ENCODE measurements at places on chromosomes 16 and 17. TPM values are rescaled to one million over a fixed set of nuclear protein-coding genes. Genes with fewer than 3 reads are reported as not detected.

GRCh38 chr16:10949424-10949970, 5.1 kb downstream of the CLEC16A start:
- no peak for DNase-seq

DNA sequence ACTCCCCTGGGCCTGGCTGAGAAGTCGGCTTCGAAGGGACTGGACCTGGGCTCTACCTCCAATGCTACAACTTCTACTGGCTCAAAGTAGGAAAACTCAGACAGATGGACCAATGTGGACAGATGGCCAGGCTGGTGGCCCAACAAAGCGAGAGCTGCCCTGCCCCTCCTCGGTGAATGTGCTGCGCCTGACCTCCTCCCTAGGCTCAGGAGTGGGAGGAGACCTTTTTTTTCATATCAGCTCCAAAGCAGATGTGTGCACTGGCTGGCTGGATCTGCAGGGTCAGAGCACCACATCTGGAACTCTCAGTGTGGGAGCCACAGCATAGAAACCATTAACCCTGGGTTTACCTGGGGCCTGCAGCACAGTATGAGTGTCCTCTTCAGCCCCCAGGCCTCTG, 20.8 kb downstream of the ATP6V0D1 start:
- DNase-seq, result no peak

DNA sequence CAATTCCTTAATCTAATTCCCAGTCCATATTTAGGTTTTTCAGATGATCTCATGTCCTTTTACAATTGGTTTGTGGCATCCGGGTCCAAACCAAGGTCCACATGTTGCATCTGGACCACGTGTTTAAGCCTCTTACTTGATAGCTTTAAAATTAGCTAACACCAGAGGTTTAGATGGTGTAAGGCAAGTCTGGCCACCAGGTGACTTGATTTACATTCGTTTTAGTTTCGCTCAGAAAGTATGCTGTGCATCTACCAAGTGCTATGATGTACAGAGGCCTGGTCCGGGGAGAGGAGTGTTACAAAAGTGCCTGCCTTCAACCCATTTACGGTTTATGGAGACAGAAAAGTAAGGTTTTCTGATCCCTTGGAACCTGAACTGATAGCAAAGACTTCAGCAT, 878 bp upstream of the DNAJA2 start:
- no peak for DNase-seq

- DNase-seq, result no peak
Observed at GRCh38 chr17:45895969-45896785, 1.8 kb downstream of the MAPT start.

DNA sequence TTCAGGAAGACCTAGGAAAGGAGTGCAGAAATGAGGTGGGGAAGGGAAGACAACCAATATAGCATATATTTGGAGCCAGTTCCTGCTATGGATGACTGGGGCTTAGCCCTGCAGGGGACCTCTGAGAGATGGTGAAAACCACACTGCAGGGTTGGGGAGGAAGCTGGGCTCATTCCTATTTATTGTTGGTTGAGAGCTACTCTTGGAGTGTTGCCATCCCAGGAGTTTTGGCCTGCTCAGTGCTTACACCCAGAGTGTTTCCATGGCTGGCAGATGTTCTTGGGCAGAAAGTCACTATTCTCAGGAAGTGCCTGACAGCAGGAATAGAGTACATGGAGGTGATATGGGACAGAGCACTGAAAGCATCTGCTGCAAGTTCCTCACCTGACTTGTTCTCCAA, 145.8 kb downstream of the SPACA3 start:
- DNase-seq, result no peak

DNA sequence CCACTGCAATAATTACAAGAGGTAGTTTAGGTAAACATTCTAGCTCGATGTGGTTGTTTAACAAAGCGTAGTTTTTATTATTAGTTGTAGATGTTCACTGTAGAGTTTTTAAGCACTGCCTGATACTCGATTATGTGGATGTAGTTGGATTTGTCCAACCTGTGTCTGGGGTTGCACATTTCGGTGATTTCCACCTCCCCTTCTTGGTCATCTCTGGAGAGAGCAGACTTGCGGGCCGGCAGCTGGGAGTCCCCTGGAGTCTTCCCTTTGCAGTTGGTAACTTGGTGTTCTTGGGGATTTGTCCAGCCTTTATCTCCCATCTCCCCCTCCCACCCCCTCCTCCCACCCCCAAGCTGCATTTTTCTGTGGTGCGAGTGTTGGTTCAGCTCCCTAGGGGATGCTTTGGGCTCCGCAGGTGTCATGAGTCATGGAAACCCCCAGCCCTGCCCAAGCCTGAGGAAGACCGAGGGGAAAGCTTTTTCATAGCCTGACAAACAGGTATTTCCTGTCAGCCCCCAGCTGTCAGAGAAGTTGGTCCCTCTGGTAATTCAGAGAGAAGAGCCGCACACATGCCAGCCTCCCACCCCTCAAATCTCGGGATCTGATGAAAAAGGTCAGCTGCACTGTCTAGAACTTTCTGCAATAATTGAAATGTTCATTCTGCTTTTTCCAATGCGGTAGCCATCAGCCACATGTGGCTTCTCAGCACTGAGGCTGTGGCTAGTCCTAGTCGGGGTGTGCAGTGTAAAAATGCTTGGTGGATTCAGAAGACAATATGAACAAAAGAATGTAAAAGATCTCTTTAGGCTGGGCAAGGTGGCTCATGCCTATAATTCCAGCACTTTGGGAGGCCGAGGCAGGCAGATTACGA, 50.3 kb downstream of the KSR1 start:
- no peak for DNase-seq

GRCh38 chr16:83539736-83540490, 267.9 kb upstream of the HSBP1 start:
- DNase-seq, result no peak

- no peak for DNase-seq
Observed at GRCh38 chr17:82967268-82968032, 112.0 kb upstream of the METRNL start.

DNA sequence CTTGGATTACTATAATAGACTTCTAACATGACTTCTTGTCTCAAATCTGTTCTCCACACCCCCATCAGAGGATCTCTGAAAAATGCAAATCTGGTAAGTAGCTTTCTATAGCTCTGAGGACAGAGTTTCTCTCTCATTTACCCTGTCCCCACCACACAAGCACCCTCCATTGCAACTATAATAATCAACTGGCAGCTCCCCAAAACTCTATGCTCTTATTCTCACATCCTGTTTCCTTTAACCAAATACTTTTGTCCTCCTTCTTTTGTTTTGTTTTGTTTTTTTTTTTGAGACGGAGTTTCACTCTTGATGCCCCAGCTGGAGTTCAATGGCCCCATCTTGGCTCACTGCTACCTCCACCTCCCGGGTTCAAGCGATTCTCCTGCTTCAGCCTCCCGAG, 73.4 kb downstream of the HELZ start:
- no peak for DNase-seq

GRCh38 chr16:81896902-81897301, 114.4 kb downstream of the SDR42E1 start:
- DNase-seq, result no peak

DNA sequence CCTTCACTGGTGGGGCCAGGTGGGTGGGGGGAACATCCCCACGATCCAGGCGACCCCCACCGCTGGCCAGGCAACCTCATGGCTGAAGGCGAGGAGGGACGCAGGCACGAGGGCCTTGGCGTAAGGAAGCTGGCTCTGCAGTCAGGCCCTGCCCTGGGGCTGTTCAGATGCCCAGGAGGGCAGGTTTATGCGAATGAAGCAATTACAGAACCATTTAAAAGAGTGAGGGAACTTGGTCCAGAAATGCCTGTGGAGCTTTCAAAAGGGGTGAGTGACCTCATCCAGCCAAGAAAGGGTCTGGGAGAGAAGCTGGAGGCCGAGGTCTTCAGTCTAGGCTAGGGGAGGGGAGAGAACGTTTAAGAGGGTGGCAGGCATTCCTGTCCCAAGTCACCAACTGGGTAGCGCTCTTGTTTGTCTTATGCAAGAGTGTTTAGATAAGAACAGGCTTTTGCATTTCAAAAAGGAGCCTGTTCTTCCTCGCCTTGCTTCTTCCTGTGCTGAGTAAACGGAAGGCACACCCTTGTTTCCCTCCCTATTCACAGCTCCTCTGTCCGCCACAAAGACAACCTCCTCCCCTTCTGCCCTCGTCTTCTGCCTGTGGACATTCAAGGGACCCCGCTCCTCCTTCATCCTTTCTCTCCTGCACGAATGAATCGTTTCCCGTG, 183.5 kb upstream of the SDK2 start:
- DNase-seq, result no peak

DNA sequence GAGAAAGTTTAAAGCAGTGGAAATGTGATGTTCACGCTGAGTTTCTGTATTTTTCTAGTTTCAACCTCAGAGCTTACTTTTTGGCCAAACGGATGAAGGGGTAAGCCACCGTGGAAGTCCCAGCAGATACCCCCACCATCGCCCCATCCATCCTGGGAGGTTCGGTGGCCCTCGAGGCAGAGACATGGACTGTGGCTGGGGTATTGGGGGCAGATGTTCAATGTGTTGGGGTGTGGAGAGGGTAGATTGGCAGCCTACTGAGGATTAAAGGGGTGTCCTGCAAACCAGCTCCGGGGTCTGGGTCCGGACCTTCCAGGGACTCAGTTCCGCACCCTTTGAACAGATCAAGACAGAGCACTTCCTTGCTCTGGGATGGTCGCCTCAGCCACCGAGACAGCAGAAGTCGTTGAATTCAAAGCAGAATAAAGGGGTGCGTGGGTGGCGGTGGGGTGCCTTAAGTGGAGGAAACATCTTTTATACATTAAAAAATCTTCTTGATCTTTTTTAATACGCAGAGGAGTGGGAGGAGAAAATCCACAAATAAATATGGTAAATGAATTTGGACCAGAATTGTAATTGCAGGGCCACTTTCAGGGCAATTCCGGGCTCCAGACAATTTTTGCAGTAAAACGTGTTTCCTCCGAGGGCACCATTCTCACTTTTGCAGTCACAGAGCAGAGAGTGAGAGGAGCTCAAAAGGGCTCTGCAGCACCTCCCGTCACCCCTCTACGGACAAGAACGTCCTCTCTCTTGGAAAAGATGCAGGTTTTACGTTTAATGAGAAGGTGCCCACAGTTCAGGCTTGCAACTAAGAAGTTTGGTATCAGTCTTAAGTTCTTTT, 8.2 kb upstream of the CBX8 start:
- DNase-seq, result no peak

DNA sequence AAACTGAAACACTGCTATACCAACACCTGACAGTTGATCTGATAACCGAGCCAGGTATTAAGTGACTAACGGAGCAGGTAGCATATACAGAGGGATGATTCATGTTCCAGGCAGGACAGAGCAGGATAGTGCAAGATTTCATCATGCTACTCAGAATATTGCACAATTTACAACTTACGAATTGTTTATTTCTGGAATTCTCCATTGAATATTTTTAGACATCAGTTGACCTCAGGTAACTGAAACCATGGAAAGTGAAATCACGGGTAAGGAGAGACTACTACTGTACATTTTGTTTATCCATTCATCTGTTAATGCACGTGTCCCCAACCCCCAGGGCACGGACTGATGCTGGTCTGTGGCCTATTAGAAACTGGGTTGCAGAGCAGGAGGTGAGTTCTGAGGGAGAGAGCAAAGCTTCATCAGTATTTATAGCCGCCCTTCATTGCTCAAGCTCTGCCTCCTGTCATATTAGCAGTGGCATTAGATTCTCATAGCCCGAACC, 14.5 kb upstream of the PPM1E start:
- DNase-seq, result no peak

- DNase-seq, result no peak
Observed at GRCh38 chr16:79182616-79183015, 417.9 kb downstream of the MAF start.

DNA sequence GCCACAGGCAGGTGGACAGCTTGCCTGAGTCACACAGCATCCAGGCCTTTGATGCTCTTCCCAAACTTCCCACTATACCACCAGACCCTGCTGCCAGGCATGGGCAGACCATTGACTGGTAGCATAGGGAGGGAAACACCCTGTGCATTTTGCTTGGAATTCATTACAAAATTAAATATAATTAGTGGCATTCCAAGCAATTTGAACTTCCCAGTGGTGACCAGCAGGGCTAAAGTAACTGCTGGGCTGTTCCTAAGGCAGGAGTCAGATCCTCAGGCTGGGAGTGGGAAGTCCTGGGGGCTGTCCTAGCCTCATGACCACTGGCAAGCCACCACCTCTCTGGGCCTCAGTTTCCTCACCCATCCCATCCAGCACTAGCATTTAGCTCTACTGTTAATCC, 3.8 kb downstream of the PRR15L start:
- no peak for DNase-seq

GRCh38 chr17:17119106-17119505, 76.8 kb downstream of the MPRIP start:
- DNase-seq, result no peak

- peak; percentile 52 for DNase-seq
Observed at GRCh38 chr17:60435244-60436167, 13.2 kb downstream of the CHCT1 start.

- no peak for DNase-seq
Observed at GRCh38 chr16:11225677-11226549, 30.1 kb downstream of the SOCS1 start.

GRCh38 chr16:19907161-19907992, 22.7 kb upstream of the GPRC5B start:
- DNase-seq, result peak; percentile 65

- no peak for DNase-seq
Observed at GRCh38 chr17:50882851-50883250, 16.7 kb upstream of the TOB1 start.

- DNase-seq, result no peak
Observed at GRCh38 chr16:81333356-81333755, 18.6 kb downstream of the GAN start.

- no peak for DNase-seq
Observed at GRCh38 chr16:66359012-66359411, 7.5 kb upstream of the CDH5 start.

- DNase-seq, result no peak
Observed at GRCh38 chr16:88743693-88744576, 37.6 kb downstream of the CTU2 start.

DNA sequence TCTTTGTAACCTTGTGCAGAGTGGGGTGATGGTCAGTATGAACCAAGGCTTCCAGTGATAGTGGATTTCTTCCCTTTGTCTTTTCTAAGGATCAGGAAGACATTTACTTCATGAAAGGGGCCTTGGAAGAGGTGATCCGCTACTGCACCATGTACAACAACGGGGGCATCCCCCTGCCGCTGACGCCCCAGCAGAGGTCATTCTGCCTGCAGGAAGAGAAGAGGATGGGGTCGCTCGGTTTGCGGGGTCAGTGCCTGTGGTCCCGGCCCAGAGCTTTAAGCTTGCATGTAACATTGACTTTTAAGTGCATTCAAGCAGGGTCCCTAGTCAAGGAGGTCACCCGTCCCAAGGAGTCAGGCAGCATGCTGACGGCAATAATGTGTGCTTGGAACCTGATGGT, 56.0 kb downstream of the MEAK7 start:
- DNase-seq, result no peak

IL34 gene
- 5.8 TPM for total RNA-seq

WNK4 gene
- 3.5 TPM for total RNA-seq

MAFG gene
- total RNA-seq, result 57.0 TPM

BCL6B gene
- 0.18 TPM for total RNA-seq

LGALS9 gene
- 1.6 TPM for total RNA-seq

SP6 gene
- total RNA-seq, result 4.0 TPM

MPDU1 gene
- 47.1 TPM for total RNA-seq

CHST5 gene
- 0.15 TPM for total RNA-seq

KRT14 gene
- not detected for total RNA-seq

CCDC200 gene
- total RNA-seq, result not detected

SLC25A10 gene
- 81.2 TPM for total RNA-seq

MSLN gene
- 1.1 TPM for total RNA-seq

CDRT15L2 gene
- total RNA-seq, result not detected
